MCF 10A (cell line): ENCODE measurements at places on chromosomes 4 and X. TPM values are rescaled to one million over a fixed set of nuclear protein-coding genes. Genes with fewer than 3 reads are reported as not detected.
A peak's percentile ranks its signal among the peaks of the same experiment; 100 is the strongest.

- H3K4me1 ChIP-seq: no peaks in the 10 kb centered on the region
- no peak overlapping the region for H3K27ac ChIP-seq
- no peak overlapping the region for H3K4me3 ChIP-seq
- H3K27me3 ChIP-seq: no peaks in the 10 kb centered on the region
- peaks cover 9% of the 10 kb centered on the region for H3K36me3 ChIP-seq
These were observed 27.0 kb downstream of the SLC10A6 start for GRCh38 chr4:86822136-86822535.

- H3K4me3 ChIP-seq: no peak overlapping the region
- H3K4me1 ChIP-seq: no peaks in the 10 kb centered on the region
- no peaks in the 10 kb centered on the region for H3K27me3 ChIP-seq
These were observed 497.9 kb downstream of the SMARCA1 start for GRCh38 chrX:129025376-129025775.

DNA sequence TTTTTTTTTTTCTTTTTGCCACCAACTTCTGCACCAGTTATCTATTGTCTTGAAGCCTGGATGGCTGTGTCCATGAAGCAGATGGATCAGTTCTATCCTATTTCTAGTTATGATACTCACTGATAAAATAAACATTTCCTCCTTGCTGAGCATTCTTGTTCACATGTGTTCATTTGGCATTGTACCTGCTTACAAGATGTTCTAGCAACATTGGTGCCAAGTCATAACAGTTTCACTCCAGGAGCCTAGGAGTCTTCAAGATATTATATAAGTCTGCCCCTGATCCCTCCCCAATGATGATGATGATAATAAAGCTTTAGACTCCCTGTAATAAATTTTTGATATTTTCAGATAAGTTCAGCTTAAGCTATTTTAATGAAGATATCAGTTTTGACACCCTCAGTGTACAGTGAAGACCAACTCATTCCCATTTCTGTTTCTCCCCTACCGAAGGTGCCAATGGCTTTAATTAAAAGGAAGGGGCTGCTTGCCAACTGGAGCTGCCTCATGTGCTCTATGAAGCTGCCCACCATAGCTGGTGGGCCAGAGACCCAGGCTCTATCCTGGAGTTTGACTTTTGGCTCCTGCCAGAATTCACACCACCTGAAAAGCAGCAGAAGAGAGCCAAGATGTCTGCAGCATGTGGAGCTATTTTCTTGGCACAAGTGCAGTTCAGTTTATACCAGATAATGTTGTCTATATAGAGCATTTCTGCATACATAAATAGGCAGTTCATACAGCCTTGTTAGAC, 265.4 kb upstream of the TET2 start:
- H3K36me3 ChIP-seq: peaks cover 4% of the 10 kb centered on the region
- H3K4me1 ChIP-seq: no peaks in the 10 kb centered on the region
- no peaks in the 10 kb centered on the region for H3K27me3 ChIP-seq
- no peak overlapping the region for H3K4me3 ChIP-seq

DNA sequence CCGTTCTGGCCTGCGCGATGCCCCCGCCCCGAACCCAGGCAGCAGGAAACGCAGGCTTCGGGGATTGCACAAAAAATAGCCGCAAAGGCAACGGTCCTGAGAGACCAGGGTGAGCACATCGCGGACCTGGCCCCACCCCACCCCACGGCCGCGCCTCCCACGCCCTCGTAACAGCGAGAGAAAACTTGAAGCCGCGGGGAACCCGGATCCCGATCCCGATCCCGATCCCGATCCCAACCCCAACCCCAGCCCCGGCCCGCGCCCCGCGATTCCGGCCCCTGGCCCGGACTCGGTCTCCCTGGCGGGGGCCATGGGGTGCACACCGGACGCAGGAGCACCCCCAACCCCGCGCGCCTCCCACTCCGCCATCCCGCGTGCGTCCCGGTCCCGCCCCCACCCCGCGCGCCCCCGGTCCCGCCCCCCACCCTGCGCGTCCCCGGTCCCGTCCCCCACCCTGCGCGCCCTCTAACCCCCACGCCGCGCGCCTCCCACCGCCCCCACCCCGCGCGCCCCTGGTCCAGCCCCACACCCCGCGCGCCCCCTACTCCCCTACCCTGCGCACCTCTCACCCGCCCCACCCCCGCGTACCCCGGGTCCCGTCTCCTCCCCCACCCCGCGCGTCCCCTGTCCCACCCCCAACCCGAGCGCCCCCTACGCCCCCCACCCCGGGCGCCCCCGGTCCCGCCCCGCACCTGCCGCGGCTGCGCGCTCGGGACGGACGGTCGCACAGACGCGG, 29.0 kb downstream of the NOP14 start:
- H3K27ac ChIP-seq: peak overlapping the region; percentile 84
- H3K36me3 ChIP-seq: peaks cover 53% of the 10 kb centered on the region
- peaks cover 32% of the 10 kb centered on the region for H3K4me1 ChIP-seq
- DNase-seq: peak; percentile 47

- H3K4me3 ChIP-seq: no peak overlapping the region
- DNase-seq: no peak
- H3K27me3 ChIP-seq: no peaks in the 10 kb centered on the region
- H3K4me1 ChIP-seq: peaks cover 41% of the 10 kb centered on the region
- peak overlapping the region; percentile 44 for H3K27ac ChIP-seq
These were observed 348.7 kb upstream of the KLF3 start for GRCh38 chr4:38315286-38315685.

GPRIN3 gene
- not detected in 2 replicates for total RNA-seq

RBPJ gene
- total RNA-seq: 74.4 and 84.7 TPM in 2 replicates

LRCH2 gene
- total RNA-seq: 0.44 and 0.68 TPM in 2 replicates

AKAP14 gene
- not detected in 2 replicates for total RNA-seq

TLL1 gene
- total RNA-seq: 0.66 and 1.4 TPM in 2 replicates
